ACHN (cell line): ENCODE measurements at places on chromosomes 2 and 18.

GRCh38 chr18:48345596-48345995, 63.6 kb downstream of the ZBTB7C start:
- DNase-seq = peak; percentile 35

DNA sequence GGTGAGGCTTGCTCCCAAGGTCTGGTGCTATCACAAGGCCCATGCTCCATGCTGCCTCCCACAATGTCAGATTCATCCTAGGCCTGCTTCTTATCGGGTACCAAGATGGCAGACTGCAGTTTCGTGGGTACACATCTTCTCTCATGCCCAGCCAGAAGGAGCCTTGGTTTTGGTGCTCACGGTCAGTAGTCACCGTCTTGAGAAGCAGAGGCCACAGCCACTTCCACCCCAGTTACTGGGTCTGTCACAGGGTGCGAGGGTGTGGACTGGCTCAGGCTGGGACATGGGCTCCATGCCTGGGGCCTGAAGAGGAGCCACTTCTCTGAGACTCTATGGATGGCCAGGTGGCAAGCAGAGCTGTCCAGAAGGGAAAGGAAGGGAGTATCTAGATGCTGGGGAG, 178.8 kb upstream of the HS6ST1 start:
- no peak for DNase-seq

DNA sequence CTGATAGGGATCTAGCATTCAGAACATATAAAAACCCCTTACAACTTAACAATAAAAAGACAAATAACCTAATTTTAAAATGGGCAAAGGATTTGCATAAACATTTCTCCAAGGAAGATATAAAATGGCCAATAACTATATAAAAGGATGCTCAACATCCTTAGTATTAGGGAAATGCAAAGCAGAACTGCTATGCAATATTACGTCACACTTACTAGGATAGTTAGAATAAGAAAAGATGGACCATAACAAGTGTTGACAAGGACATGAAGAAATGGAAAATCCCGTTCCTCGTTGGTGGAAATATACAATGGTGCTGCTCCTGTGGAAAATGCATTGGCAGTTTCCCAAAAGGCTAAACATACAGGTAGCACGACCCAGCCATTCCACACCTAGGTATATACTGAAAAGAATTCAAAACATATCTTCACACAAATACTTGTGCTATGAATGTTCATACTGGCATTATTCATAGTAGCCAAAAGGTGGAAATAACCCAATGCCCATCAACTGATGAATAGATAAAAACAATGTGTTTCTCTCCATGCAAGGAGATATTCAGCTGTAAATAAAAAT, 48.2 kb upstream of the REV1 start:
- no peak for DNase-seq

DNA sequence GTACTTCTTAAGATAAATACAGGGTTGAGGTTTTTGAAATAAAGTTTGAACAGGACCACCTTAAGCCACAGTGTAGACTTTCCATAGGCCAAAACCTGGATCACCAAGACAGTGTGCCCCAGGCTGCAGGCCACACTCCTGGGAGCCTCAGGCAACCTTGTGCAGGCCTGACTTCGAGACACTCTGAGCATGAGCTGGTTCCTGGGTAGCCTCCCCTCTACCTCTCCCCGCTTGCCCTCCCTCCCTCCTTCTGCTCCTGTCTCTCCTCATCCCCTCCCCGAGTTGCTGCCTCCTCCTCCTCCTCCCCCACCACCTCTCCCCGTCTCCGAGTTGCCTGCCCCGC, 10.6 kb upstream of the PROC start:
- no peak for DNase-seq

DNA sequence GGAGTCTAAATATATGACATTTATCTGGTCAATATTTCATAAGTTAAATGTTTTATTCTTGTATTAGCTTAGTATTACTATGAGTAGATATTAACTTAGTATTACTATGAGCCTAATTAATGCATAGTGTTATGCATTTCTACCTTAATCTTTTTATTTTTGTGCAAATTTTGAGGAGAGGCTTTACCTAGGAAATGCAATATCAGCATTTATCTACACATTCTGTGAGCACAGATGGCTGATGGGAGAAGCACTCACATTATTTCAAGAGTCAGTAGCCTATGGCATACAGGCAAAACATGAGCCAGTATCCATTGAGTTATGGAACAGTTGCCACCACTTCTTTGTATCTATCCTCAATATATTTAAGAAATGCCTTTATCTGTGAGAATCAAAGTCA, 404.6 kb upstream of the KCNJ3 start:
- DNase-seq = no peak

GRCh38 chr2:16650287-16651249, 15.1 kb downstream of the CYRIA start:
- DNase-seq = peak; percentile 53

- no peak for DNase-seq
Measured at GRCh38 chr2:143553261-143553660, 424.0 kb downstream of the ARHGAP15 start.

- DNase-seq = peak; percentile 50
Measured at GRCh38 chr18:47265197-47265596, 13.7 kb upstream of the SKOR2 start.

DNA sequence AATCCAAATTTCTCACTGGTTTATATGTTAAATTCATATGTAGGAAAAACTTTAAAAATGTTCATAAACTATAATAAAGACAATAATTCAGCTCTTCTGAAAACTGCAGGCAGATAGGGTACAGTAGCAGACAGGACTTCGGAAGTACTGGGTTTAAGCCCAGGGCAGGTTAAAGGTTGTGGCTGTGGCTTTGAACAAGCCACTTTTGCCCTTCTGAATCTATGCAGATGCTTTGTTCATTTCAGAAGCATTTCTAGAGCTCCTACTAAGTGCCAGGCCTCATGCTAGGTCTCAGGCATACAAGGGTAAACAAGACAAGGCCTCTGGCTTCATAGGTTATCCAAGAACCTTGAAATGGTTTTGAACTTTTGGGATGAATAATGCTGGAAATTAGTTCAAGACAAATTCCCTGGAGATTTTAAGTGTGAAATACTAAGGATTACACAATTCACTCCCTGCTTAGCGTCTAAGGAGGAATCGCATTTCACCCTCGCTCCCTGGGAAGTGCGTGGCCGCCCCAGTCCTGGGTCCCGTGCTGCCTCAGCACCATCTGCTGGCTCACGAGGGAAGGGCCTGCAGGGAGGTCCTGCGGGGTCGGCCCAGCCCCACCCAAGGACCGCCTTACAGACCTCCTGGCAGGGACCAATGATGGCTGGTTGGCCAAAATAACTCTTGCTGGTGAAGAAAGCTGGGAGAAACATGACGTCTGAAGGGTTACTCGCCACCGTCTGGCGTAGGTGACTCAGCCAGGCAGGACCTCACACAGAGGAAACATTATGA, 67.7 kb upstream of the L3MBTL4 start:
- DNase-seq = peak; percentile 60

GRCh38 chr2:31266804-31267203, 32.9 kb downstream of the EHD3 start:
- no peak for DNase-seq

- no peak for DNase-seq
Measured at GRCh38 chr2:230843132-230843531, 21.6 kb upstream of the ITM2C start.

- no peak for DNase-seq
Measured at GRCh38 chr2:65300761-65301711, 73.4 kb downstream of the ACTR2 start.

DNA sequence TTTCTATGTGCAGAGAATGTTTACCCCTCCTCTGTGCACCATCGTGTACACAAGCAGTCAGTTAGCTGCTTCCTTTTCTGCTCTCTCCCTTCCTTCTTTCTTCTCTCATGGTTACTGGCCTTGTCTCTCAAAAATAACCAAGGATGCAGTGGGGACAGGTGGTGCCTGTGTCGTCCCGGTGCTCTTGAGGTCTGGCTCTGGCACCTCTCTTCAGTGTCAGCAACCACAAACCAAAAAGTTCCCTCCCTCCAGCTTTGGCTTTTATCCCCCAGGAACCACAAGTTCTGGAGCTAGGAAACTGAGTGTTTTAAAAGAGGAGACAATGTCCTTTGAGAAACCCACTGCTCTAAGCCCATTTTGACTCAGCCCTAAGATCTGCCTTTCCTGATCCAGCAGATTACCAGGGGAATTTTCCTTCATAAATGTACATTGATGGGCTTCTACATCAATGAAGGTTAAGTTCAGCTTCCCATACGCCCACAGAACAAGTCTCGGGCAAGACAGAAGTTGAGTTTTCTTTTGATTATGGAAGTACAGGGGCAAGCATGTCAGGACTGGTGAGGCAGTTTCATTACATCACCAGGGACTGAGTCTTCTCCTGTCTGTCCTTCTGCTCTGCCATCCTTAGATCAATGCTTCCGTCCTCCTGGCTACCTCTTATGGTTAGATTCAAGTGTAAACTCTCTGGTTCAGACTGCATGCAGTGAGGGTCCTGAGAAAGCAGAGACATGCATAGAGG, 232.2 kb downstream of the SETBP1 start:
- no peak for DNase-seq

GRCh38 chr18:10249801-10250200, 204.6 kb upstream of the APCDD1 start:
- DNase-seq = no peak

GRCh38 chr2:112161431-112162145, 23.4 kb downstream of the FBLN7 start:
- DNase-seq = no peak

GRCh38 chr18:13178197-13178596, 40.4 kb upstream of the LDLRAD4 start:
- DNase-seq = no peak

GRCh38 chr2:110867078-110867477, 134.7 kb downstream of the ACOXL start:
- DNase-seq = no peak

DNA sequence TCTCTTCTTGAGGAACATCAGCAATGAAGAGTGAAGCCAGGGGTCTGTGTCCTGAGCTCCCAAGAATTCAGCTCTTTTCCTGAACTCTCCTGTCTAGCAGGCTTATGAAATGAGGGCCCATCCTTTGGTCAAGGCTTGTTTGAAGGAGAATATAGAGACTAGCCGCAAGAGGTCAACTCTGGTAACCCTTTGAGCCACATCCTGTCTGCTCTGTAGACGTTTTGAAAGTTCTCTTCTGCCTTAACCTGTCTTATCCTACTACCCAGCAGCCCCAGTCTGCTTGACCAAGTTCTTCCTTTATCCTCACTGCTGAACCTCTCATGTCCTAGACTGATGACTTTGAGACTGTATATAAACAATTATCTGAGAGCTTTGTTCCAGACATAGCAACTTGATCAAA, 5.4 kb downstream of the SEMA4F start:
- no peak for DNase-seq

- no peak for DNase-seq
Measured at GRCh38 chr2:74418312-74418711, 3.1 kb downstream of the C2orf81 start.

- no peak for DNase-seq
Measured at GRCh38 chr18:60593249-60593648, 220.7 kb upstream of the MC4R start.

DNA sequence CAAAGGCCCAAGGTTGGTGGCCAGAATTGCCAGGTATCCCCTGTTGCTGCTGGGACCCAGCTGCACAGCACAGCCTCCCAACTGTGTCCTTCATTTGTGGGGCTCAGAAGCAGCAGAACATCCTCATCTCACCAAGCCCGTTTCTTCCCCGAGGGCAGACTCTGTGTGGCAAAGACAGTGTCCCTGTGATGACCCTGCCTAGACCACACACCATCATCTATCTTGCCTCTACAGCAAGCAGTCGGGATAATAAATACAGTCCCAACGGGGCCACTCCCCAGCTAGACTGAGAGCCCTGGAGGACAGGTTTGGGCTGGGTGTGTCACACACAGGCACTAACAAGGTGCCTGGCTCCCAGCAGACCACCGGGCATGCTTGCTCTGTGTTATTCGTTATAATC, 93.4 kb downstream of the PTGR3 start:
- DNase-seq = no peak

GRCh38 chr2:39671604-39672003, 5.9 kb downstream of the TMEM178A start:
- DNase-seq = no peak

GRCh38 chr2:221203125-221203524, 369.0 kb downstream of the EPHA4 start:
- no peak for DNase-seq

DNA sequence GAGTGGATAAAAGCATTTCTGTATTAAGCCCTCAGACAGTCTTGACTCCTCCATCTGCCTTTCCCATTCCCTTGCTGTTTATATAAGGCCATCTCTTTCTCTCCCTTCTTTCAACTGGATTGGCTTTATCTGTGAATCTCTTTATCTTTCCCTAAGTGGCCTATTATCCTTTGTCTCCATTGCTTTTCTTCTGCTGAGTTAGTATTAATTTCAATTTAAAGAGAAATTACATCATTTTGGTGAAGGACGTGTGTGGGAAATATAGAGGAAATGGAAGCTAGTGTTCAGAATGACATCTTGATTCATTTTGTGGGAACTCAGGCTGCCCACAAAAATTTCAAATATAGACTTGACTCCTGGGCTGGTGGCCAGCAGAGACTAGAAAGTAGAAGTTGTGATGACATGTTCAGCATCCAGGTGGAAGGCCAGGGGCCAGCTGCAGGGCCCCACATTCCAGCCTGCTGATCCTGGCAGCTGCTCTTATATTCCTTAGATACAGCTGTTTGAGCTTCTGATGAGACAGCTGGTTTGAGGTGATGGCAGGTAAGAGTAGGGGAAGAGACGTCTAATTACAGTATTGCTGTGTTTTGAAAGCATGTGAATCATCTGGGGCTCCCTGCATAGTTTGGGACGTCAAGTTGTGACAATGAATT, 52.3 kb downstream of the DIS3L2 start:
- peak; percentile 93 for DNase-seq

GRCh38 chr2:200087451-200087850, 132.1 kb downstream of the MAIP1 start:
- no peak for DNase-seq

DNA sequence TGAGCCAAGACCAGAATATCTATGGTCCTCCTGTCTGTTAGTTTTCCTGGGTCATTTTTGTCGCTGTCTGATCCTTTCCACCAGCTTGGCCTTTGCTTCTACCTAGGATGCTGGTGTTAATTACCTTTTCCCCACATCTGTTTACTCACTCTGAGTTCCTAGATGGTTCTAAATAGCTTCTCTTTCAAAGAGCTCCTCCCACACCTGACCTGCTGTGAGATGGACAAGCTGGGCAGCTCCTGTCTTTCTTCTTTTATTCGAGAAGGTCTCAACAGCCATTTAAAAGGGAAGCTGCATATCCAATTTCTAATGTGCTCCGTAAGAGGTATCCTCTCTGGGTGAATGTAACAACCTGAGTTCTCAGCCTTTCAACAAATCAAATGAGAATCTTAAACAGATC, 156.2 kb downstream of the HRH4 start:
- no peak for DNase-seq

GRCh38 chr18:46629361-46629760, 27.7 kb downstream of the LOXHD1 start:
- DNase-seq = no peak

DNA sequence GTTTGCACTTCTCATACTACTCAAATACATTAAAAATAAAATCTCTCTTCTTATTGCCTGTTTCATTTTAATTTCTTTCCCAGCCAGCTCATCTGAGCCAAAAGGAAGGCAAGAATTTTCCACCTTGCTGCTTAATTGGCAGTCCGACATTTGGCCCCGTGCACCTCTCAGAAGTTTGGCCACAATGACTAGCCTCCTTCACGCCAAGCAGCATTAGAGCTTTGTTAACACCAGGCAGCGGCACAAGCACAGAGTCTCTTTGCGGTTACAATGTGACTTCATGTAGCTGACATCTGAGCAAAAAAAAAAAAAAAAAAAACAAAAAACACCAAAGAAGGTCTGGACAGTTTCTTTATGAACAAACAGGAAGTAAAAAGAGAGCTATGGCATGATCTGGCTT, 248.9 kb downstream of the OSR1 start:
- no peak for DNase-seq
